ENCODE measurements at places on chromosomes 1 and 21. TPM values are rescaled to one million over a fixed set of nuclear protein-coding genes. Genes with fewer than 3 reads are reported as not detected.

DNA sequence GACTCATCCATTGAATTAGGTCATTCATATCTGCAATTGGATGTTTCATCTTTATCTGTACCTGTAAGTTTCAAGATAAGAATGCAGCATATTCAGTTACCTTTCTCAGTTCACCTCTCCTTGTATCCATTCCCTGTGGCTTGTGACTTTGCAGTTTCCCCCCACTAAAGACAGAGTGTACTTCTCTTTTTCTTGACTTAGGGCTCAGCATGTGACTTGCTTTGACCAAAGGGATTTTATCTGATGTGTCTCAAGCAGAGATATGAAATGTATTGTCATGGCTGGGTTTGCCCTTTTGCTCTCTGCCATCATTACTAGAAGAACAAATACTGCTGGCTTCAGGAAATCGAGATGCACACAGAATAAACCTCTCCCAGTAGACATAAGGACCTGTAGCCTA lies 754.8 kb downstream of the ADGRL2 start:
- no peaks in the 10 kb centered on the region for H3K36me3 ChIP-seq
- H3K27ac ChIP-seq = no peak overlapping the region
- no peaks in the 10 kb centered on the region for H3K27me3 ChIP-seq
- no peaks in the 10 kb centered on the region for H3K4me1 ChIP-seq
- H3K4me3 ChIP-seq = no peak overlapping the region

- H3K27ac ChIP-seq = no peak overlapping the region
- no peaks in the 10 kb centered on the region for H3K4me1 ChIP-seq
- H3K36me3 ChIP-seq = no peaks in the 10 kb centered on the region
- H3K27me3 ChIP-seq = no peaks in the 10 kb centered on the region
These were observed 136.4 kb upstream of the KCNE2 start for GRCh38 chr21:34227386-34227852.

- H3K4me3 ChIP-seq = no peak overlapping the region
- no peaks in the 10 kb centered on the region for H3K27me3 ChIP-seq
These were observed 386.4 kb downstream of the HHAT start for GRCh38 chr1:210715072-210715471.

DNA sequence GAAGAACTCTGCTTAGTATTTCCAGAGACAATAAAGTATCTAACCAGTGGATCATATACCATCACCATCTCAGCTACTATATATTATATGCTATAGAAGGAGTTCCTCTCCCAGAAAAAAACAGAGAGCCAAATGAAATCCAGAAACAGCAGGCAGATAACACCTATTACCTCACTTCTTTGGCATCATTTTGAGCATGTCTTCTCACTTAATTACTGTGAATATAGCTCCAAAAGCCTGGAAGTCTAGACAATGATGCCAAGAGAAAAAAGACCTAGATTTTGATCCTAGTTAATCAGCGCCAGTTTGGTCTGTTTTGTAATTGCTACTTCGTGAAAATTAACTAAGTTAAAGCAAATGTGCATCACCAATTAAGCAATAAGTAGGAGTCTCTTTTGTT lies 131.3 kb downstream of the EIF4G3 start:
- no peaks in the 10 kb centered on the region for H3K4me1 ChIP-seq
- no peaks in the 10 kb centered on the region for H3K27me3 ChIP-seq
- no peak overlapping the region for H3K27ac ChIP-seq
- no peak for DNase-seq
- no peaks in the 10 kb centered on the region for H3K36me3 ChIP-seq

DNA sequence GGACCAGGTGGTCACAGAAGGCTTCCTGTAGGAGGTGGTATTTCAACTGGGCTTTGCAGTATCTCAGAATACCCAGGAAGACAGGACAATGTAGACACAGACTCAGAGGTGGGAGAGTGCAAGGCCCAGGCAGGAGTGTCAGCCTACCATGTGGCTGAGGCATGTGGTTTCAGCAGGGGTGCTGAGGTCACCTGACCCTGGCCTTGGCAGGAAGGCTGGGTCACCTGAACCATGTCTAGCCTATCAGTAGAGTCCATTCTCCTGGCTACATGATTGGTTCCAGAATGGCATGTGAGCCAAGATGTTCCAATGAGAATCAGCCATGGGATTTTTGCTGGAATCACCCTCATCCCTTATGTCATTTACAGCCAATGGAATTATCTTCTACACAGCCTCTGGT lies 169.4 kb downstream of the ACTL8 start:
- no peak overlapping the region for H3K4me3 ChIP-seq
- H3K27me3 ChIP-seq = peaks cover 49% of the 10 kb centered on the region
- no peak for DNase-seq

DNA sequence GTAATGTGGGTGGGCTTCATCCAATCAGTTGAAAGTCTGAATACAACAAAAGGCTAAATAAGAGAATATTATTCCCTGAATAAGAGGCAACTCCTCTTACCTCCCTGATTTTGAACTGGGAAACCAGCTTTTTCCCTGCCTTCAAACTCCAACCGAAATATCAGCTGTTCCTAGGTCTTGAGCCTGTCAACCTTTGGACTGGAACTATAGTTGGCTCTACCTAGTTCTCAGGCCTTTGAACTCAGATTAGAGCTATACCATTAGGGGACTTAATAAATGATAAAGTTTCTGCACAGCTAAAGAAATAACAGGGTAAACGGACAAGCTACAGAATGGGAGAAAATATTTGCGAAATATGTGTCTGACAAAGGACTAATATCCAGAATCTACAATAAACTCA lies 43.8 kb upstream of the BEND5 start:
- H3K36me3 ChIP-seq = no peaks in the 10 kb centered on the region
- no peak for DNase-seq
- no peak overlapping the region for H3K27ac ChIP-seq
- no peak overlapping the region for H3K4me3 ChIP-seq
- no peaks in the 10 kb centered on the region for H3K27me3 ChIP-seq
- H3K4me1 ChIP-seq = no peaks in the 10 kb centered on the region

- H3K4me3 ChIP-seq = no peak overlapping the region
- H3K27ac ChIP-seq = no peak overlapping the region
- no peak for DNase-seq
- peaks cover 22% of the 10 kb centered on the region for H3K4me1 ChIP-seq
These were observed 41.4 kb downstream of the ACOT7 start for GRCh38 chr1:6352138-6352563.

DNA sequence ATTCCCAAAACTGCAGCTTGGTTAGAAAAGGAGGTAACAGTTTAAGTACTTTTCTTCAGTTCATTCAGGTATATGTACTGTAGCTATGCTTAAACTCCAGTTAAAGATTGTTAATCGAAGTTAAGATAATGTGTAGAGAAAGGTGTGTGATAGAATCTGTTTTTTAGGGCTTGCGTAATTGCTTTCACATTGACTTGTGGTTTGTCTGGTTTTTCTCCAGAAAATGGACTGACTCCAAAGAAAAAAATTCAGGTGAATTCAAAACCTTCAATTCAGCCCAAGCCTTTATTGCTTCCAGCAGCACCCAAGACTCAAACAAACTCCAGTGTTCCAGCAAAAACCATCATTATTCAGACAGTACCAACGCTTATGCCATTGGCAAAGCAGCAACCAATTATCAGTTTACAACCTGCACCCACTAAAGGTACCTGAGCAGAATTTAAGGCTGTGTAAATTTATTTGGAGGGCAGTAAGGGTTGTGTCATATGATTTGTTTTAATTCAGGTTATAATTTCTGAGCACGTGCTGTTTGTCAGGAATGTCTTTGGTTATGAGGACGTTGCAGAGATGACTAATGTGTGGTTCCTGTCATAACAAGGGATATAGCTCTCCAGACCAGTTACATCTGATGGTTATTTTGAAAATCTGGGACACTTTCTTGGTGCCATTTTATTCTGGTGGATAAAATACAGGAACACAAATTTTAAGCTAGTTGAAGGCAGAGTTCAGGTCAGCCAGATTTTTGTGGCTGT lies 26.0 kb downstream of the ATF6 start:
- peaks cover 95% of the 10 kb centered on the region for H3K36me3 ChIP-seq
- no peaks in the 10 kb centered on the region for H3K27me3 ChIP-seq
- no peak for DNase-seq
- H3K27ac ChIP-seq = no peak overlapping the region
- H3K4me1 ChIP-seq = no peaks in the 10 kb centered on the region

DNA sequence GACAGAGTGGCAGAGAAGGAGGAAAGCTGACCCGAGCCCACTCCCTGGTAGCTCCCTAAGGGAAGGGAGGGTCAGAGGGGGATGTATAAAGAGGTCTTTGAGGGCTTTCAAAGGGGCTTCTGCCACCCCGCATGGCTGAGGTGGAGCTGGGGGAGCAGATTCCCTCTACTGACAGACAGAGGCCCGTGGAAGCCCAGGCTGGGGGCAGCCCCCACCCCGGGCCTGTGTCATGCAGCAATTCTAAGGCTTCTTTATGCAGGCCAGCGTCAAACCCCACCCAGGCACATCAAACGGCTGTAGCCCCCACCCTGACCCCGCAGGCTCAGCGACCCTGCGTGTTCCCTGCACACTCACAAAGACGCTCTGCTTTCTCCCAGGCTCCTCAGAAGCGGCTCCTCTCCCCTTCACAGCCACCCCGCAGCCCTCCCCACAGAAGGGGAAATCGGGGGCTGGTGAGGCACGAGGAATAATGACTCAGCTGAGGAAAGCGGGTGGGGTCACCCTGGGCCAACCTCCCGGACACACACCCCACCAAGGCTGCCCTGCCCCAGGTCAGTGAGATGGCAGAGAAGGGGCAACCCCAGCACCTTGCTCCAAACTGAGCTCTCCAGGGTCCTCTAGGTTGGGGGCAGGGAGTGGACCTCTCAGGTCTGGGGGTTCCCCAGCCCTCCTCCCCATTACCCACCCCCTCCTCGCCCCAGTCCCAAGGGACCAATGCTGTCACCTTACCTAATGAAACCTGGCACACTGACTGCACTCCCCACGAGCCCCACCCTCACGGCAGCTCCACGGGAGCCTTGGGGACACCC lies 10.8 kb downstream of the SLC45A3 start:
- H3K27ac ChIP-seq = no peak overlapping the region
- no peaks in the 10 kb centered on the region for H3K27me3 ChIP-seq
- DNase-seq = no peak

Gene MASP2
- total RNA-seq = not detected

Gene ATP5PO
- total RNA-seq = 107 TPM

Gene LRRC8B
- total RNA-seq = 22.3 TPM

Gene ACKR1
- 146 TPM for total RNA-seq

Gene LRRC53
- not detected for total RNA-seq

Gene DEPDC1
- 0.17 TPM for total RNA-seq

Gene CLCA2
- not detected for total RNA-seq
